ENCODE measurements at places on chromosomes 5 and 9.
A peak's percentile ranks its signal among the peaks of the same experiment; 100 is the strongest.

GRCh38 chr9:92600462-92601261, 64.9 kb upstream of the ECM2 start:
- DNase-seq = no peak

GRCh38 chr9:3200331-3200774, 325.4 kb downstream of the RFX3 start:
- no peak for DNase-seq

DNA sequence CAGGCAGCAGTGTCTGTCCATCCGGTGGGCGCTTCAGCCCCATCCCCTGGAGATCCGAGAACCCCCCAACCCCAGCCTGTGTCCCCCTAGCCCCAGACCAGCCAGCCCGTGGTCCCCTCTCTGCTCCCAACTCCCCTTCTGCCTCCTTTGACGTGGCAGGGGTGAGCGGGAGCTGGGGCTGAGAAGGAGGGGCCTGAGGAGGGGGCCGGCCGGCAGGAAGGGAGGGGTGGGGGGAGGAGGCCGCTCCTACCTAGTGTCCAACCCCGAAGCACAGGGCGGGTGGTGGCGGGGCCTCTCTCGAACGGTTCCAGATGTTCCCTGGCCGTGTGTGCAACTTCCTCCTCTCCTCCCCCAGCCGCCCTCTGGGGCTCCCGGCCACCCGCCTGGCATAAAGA, 31.0 kb downstream of the GOLGA2 start:
- DNase-seq = peak; percentile 22

DNA sequence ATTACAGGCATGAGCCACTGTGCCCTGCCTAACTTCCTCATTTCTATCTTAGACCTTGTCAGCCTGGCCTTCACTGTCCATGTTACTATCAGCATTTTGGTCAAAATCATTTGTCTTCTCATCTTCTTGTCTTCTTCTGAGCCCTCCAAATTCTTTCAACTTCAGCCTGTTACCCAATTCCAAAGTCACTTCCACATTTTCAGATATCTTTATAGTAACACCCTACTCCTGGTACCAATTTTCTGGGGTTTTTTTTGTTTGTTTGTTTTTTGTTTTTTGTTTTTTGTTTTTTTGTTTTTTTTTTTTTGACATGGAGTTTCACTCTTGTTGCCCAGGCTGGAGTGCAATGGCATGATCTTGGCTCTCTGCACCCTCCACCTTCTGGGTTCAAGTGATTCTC, 90.3 kb upstream of the LARP1 start:
- no peak for DNase-seq

- DNase-seq = no peak
These were observed 3.0 kb downstream of the NADK2 start for GRCh38 chr5:36238502-36239295.

DNA sequence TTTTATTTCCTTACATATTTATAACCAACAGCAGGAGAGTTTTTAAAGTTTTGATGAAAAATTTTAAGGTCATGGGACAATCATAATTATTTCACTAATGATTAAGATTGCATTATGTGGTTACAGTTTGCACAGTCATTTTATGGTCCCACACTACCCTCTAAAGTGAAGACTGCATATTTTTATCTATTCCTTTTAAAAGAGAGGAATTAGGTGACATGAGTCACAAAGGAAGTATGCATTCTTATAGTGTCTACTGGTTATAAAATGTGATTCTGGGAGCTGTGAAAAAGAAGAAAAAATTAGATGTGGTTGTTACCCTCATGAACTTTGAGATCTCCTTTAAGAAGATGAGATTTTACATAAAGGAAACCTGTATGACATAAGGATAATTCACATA, 87.9 kb upstream of the GRIA1 start:
- no peak for DNase-seq

GRCh38 chr5:178196281-178196812, 8.0 kb upstream of the HNRNPAB start:
- DNase-seq = no peak

DNA sequence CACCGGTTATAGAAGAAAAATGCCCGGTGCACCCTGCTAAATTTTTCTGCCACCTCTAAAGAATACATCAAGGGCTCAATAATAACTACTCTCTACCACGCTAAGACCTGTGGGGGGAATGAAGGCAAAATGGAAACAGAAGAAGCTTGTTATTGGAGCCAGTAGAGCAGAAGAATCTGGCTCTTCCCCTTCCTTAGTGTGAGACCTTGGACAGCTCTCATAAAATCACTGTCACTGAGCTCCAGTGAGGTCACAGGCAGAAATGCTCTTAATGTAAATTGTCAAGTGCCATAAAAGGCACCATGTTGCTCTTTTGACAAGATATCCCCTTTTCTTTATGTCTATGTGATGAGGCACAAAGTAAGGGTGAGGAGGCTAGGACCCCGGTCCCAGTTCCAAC, 74.4 kb downstream of the ASTN2 start:
- DNase-seq = no peak

DNA sequence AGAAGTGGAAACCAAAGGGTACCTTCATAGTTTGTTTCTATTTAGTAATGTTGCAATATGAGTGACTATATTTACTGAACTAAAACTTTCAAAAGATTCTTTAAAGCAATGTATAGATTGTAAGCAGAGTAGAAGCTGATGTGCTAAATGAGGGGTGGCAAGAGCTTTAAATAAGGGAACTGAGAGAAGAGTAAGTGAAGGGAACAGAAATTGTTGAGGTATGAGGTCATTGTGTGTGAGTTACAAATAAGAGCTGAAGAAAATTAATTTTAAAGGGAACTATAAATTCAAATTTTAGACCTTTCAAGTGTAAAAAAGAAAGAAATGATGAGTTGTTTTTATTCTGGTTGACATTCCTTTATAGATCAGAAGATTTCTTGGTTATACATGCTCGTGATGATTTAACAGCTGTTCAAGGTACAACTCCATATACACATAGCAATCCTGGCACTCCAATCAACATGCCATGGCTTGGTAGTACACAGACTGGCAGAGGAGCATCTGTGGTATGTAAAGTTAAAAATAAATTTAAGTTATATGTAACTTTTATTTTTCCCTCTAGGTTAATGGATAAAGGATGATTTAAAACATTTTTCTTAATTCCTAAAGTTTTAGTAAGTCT, 135.1 kb upstream of the TNFAIP8 start:
- DNase-seq = peak; percentile 22

- no peak for DNase-seq
These were observed 105.6 kb upstream of the GDNF start for GRCh38 chr5:37945446-37945845.

DNA sequence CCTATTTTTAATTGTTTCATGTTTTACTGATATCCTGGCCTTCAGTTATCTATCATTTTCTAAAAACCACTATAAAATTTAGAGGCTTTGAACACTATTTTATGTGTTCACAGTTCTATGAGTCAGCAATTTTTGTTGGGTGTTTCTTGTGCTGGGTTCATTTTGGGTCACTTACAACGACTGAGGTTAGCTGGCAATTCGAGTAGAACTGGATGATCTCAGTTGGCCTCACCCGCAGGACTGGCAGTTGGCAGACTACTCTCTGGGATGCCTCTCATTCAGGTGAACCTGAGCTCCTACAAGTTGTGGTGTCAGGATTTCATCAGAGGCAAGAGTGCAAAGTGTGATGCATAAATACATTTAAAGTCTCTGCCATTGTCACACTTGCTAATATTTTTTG, 151.0 kb upstream of the PAPPA start:
- DNase-seq = no peak

GRCh38 chr9:2461892-2462291, 159.7 kb upstream of the VLDLR start:
- DNase-seq = no peak

DNA sequence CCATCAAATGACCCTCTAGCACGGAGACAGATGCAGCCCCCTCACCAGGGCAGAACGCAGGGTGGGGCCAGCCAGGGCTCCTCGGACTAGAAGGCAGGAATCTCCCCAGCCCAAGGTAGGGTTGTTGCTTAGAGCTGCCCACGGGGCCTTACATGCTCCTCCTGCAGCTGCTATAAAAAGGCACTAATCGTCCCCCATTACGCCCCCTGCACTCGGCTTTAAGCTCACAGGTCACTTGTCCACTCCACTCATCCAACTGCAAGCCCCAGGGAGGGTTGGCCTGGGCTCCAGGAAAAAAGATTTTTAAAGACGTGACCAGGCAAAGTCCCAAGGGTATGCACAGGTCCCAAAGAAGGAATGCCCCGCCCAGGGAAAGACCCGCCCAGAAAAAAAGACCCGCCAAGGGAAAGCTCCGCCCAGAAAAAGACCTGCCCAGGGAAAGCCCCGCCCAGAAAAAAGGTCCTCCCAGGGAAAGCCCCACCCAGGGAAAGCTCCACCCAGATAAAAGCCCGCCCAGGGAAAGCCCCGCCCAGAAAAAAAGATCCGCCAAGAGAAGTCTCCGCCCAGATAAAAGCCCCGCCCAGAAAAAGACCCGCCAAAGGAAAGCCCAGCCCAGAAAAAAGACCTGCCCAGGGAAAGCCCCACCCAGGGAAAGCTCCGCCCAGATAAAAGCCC, 11.1 kb downstream of the GRIN1 start:
- peak; percentile 63 for DNase-seq

DNA sequence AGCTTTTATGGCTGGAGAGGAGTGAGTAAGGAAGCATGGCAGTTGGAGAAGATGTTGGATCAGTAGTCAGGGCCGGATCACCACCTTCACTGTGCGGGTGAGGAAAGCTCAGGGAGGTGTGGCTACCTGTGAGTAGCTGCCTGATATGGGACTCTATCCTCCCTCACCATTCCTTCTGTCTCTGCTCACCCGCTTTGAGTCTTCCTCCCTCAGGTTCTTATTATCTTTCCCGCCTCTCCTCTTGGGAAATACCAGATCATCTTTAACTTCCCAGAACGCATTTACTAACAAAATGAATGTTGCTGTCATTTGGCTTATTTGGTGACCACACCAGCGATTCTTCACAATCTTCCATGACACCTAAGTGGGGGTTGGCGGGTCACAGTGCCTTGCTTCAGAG, 140.7 kb upstream of the GPR151 start:
- DNase-seq = no peak

- no peak for DNase-seq
These were observed 64.9 kb downstream of the CETN3 start for GRCh38 chr5:90344689-90345088.

GRCh38 chr9:34988218-34989002, 1.1 kb upstream of the DNAJB5 start:
- peak; percentile 27 for DNase-seq

GRCh38 chr5:137815202-137815990, 52.3 kb upstream of the MYOT start:
- DNase-seq = no peak

DNA sequence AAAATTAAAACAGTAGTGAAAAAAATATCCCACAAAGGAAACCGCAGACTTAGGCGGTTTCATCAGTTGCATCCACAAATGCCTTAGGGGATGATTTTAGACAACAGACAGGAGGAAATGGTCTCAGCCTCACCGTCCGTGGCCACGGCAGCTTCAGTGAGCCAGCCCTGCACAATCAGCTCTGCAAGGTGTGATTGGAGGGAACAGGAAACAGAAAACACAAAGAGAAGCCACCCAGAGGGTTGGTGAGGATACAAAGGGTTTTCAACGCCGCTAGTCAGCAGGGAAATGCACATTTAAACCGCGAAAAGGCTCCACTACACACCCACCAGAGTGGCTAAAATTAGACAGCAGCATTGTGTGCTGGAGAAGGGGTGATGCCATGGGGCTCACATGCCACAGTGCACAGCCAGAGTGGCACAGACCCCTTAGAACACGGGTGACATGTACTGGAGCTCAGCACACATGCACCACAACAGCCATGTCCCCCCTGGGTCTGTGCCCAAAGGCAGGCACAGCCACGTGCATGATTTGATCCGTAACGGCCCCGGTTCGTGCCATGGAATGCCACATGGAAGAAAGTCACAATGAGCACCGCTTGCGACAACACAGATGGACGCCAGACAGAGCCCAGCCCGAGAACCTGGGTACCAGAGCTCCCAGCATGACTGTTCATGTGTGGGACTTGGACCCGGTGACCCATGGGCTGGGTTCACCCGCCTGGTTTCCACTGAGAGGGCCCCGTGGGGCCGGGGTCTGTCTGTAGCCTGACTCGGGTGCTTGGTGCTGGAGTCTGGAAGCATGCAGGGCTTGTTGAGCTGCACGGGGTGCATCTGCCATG, 18.3 kb upstream of the TERT start:
- peak; percentile 48 for DNase-seq

GRCh38 chr5:154284433-154284832, 93.9 kb downstream of the GALNT10 start:
- no peak for DNase-seq

DNA sequence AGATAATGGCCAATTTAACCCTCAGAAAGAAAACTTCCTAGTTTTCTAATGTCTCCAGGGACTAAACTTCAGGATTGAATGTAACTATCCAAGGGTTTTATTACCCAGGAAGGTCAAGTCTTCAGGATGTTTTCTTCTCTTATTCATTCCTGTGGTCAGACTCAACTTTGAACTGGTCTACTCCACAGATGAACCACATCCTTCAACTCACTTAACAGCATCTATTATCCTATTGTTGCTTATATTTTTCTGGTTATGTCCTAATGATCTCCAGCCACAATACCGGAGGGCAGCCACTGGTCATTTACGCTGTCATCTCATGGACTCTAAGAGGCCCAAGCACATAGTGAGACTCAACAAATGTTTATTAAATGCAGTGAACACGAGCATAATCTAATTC, 47.2 kb upstream of the LIFR start:
- DNase-seq = no peak

DNA sequence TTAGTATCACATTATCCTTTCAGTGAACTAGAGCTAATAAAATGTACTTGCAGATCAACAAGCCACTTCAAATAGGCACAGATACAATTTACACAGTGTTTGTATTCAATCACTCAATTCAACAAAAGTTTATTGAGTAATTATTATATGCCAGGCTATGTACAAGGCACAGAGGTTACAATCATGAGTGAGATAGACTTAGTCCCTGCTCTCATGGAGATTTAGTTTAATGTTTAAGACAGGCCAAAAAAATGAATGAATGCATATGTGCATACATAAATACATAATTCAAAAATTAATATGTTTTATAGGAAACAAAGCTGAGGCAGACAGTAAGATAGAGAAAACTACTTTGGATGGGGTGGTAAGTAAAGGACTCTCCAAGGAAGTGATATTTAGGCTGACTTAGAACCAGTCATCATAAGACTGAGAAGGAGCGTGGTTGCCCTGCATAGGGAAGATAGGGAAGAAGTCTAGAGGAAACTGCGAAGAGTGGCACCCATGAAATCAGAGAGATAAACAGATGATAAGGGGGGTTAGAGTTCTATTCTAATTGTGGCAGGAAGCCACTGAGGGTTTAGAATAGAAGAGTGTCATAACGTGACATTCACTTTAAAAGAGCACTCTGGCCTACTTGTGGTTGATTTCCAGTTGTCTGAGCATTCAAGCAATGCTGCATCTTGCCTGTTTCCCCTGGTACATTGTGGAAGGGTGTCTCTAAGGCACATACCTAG, 49.7 kb upstream of the GRAMD2B start:
- no peak for DNase-seq

Measured in germinal center (tissue), 1 donor.